ENCODE measurements at places on chromosomes 3 and 15.

GRCh38 chr15:65660927-65661326, 39.2 kb downstream of the SLC24A1 start:
- no peak for DNase-seq

DNA sequence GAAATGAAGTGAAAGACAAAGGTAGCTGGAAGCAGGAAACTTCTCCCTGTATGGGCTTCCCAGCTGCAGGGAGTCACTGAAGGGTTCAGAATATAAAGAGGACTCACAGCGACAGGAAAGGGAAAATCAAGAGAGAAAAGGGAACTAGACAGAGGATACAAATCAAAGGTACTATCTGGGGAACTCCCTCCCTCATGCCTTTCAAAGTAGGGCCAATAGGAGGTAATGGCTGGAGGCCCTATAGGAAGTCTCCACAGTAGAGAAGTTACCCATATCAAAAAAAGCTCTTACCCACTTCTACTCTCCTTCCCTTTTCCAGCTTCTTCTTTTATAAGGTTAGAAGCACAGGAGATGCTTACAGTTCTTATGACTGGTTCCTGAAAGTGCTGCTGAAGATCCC, 43.5 kb downstream of the FMN1 start:
- no peak for DNase-seq

DNA sequence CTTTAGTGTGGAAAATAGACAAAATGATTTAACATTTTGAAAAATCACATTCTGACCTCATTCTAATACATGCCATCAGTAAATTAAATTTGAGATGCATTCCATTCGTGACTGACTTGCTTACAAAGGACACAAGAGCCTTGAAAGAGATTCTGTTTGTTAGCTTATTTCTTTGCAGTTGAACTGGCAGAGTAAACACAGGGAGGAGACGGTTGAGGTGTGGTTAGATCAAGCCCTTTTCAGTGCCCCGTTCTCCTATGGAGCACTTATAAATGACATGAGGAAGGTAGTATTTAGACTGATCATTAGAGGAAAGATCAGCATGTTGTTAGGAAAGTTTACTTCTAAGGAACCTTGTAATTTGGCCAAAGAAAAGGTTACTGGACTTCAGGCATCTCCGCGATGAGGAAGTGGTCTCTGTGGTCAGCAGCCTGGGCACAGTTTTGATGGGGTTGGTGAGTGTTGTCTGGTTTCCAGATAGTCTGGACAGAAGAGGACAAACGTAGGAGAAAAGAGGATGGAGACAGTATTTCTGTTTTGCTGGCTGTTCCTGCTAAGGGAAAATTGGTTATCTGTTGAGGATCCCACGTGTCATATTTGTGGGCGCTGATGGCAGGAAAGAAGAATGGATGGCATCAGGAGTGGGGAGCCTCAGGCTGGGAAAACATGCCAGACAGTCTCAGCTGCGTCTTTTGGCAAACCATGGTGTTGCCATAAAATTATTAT, 328.9 kb upstream of the TBL1XR1 start:
- no peak for DNase-seq

- DNase-seq = peak; percentile 36
Measured at GRCh38 chr3:143011705-143012104, 10.3 kb downstream of the U2SURP start.

- no peak for DNase-seq
Measured at GRCh38 chr3:58577269-58577821, at the start of gene FAM107A. Gene FAM107A (minus strand): TSS chr3:58577391. CDS start chr3:58569860, 7,531 bp downstream.

DNA sequence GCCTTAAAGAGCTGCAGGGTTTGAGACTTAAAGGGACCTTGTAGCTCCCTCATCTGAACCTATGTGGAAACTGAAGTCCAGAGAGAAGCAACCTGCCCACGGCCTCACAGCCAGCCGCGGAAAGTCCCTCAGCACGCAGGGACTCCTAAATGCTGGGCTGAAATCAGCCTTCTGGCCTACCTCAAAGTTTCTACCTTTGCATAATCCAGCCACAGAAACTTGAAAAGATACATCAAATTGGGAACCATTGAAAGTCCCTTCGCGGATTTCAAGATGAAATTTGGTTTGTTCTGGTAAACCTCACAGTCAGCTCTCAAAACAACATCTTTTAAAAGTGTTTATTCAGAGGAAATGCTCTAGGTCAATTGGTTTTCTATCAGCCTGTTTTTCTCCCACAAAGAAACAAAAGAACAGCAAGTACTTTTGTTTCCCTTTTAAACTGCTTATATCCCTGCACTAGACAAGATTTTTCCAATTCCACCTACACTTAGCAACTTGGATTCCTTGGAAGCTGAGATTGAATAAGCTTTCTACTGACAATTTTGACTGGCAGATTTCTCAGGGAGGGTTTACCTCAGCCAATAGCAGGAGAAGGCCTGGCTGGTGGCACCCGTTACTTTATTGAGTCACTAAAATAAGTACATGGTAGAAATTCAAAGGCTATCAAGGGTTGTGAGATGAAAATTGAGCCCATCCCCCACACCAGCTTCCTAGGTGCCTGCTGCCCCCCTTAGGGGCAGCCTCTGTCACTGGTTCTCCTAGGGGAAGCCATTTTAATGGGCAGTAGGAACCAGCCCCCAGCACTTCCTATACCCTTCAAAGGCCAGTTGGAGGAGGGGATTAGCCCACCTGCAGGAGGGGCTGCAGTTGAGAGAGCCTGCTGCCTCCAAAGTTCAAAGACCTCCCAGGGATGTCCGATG, 171.2 kb downstream of the ADAMTS17 start:
- DNase-seq = peak; percentile 88

DNA sequence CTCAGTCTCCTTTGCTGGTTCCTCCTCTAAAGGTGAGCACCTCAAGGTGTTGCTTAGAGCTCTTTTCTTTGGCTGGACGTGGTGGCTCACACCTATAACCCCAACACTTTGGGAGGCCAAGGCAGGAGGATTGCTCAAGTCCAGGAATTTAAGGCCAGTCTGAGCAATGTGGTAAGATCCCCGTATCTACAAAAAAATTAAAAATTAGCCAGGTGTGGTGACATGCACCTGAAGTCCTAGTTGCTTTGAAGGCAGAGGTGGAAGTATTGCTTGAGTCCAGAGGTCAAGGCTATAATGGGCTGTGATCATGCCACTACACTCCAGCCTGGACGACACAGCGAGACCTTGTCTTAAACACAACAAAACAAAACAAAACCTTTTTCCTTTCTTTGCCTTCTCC, 28.3 kb downstream of the TOPBP1 start:
- no peak for DNase-seq

DNA sequence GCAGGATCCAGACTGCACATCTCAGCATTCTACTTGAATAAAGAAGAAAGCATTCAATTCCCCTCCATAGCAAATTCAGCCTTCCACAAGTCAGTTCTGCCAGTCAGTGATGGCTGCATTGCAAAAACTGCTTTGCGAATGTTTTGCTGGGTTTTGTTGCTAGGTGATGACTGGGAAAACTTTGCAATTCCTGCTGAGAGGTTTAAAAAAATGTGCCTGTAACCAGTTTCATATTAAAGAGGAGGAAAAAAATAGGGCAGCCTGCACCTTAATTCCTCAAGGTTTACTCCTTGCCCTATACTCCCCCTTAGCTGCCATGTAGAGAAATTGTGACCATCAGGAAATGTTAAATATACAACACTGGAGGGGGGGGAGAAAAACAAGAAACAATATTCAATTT, 225.6 kb upstream of the ATP11B start:
- no peak for DNase-seq

GRCh38 chr3:13703071-13703470, 154.1 kb downstream of the FBLN2 start:
- no peak for DNase-seq

DNA sequence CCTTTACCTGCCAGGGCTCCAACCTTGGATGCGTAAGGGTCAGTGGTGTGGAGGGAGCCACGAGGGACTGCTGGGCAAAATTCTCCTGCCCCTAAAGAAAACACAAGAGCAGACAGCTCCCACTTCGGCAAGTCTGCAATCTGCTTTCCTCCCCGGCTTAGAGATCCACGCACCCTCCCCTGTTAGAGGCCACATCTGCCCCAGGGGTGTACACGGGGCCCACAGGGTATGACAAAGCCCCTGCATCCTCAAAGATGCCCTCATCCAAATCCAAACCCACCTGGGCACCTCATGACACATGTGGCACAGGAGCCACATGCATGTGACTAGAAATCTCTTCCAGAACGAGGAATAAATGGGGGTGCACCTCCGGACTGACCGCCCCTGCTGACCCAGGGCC, 25.5 kb downstream of the ZXDC start:
- DNase-seq = no peak

DNA sequence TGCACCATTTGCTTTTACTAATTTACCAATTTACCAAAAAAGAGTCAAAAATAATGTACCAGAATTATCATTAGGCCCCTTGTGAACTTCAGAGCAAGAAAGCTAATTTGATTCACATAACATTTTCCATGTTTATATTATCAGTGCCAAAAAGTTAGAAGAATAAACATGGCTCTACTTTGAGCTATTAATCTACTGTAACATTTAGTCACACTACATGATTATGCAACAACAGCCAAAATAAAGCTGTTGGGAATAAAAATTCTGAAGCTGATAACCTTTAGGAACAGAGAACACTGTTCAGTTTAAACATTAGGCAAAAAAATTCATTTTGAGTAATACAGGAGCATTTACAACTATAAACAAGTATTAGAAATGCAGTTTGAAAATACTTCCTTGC, 63.6 kb downstream of the PROS1 start:
- no peak for DNase-seq
